NCI-H1694 treated with DMSO at 0.1 percent for 48 hours (cell line): ENCODE measurements at places on chromosomes 3 and 15.
A peak's percentile ranks its signal among the peaks of the same experiment; 100 is the strongest.

DNA sequence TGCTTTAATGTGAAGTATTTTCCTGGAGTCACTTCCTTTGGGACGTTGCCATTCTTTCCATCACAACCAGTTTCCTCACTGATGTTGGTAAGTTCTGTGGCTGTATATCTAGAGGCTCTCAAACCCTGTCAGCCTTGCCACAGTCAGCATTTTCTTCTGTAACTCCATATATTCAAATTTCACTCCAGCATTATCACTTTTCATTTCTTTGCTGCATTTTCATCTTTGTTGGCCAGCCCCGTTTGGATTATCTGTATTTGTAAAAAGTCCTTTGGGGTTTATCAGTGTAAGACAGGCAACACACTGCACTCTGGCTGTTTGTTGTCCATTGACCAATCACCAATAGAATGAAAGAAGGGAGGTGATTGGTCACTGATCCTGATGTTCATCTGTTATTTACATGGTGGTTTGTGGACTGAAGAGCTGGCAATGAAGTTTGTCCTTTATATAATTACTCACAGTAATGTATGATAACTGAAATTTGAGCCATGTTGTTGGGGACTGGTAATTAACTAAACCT, 20.3 kb downstream of the GMPS start:
- no peak for DNase-seq

GRCh38 chr3:111913163-111913763, 54.2 kb downstream of the PHLDB2 start:
- no peak for DNase-seq

DNA sequence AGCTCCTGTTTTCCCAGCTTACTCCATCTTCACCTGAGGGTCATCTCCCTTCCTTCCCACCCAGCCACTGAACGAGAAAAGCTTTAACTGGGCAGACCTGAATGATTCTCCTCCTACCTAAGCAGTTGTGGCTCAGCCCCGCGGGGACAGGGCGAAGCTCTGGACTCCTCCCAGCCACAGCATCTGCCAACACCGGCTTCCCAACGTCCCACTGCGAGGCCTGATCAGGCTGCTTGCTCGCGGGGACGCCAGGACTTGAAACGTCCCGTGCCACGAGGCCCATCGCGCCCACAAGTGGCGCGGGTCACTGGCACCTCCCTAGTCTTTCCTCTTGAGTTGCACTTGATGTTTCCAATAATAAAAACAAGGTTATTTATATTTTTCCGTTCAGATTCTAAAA, at the start of gene SPATA16:
SPATA16 (minus strand) TSS at position 250 of the 400 bp plus-strand sequence. CDS start 23,504 bp downstream, outside the sequence.
- no peak for DNase-seq

DNA sequence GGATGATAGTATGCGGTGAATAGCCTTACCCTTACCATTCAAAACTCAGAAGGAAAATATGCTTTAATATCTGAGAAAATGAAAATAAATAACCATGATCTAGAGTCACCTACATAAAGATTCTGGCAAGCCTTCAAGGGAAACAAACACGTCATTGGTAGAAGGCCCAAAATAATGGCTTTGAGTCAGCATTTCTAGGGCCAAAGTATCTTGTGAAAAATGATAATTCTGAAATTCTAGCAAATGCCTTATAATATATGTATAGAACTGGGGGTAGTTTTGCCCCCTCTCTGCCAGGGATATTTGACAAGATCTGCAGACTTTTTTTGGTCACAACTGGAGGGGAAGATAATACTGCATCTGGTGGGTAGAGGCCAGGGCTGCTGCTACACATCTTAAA, 15.4 kb downstream of the PLSCR1 start:
- DNase-seq = no peak

GRCh38 chr3:138066383-138066782, 49.0 kb downstream of the DZIP1L start:
- no peak for DNase-seq

- no peak for DNase-seq
These were observed 46.4 kb downstream of the DNASE1L3 start for GRCh38 chr3:58164199-58164879.

- DNase-seq = no peak
These were observed 173.5 kb downstream of the VGLL4 start for GRCh38 chr3:11470031-11470853.

- no peak for DNase-seq
These were observed 132.3 kb upstream of the ABHD17C start for GRCh38 chr15:80562846-80563245.

GRCh38 chr3:129623447-129624118, 17.1 kb upstream of the PLXND1 start:
- DNase-seq = no peak

- DNase-seq = peak; percentile 23
These were observed 111.0 kb upstream of the TGFBR2 start for GRCh38 chr3:30495172-30496065.

GRCh38 chr3:105790534-105790933, 78.3 kb downstream of the CBLB start:
- DNase-seq = no peak

GRCh38 chr3:157858821-157859220, 247.4 kb downstream of the SHOX2 start:
- DNase-seq = no peak

DNA sequence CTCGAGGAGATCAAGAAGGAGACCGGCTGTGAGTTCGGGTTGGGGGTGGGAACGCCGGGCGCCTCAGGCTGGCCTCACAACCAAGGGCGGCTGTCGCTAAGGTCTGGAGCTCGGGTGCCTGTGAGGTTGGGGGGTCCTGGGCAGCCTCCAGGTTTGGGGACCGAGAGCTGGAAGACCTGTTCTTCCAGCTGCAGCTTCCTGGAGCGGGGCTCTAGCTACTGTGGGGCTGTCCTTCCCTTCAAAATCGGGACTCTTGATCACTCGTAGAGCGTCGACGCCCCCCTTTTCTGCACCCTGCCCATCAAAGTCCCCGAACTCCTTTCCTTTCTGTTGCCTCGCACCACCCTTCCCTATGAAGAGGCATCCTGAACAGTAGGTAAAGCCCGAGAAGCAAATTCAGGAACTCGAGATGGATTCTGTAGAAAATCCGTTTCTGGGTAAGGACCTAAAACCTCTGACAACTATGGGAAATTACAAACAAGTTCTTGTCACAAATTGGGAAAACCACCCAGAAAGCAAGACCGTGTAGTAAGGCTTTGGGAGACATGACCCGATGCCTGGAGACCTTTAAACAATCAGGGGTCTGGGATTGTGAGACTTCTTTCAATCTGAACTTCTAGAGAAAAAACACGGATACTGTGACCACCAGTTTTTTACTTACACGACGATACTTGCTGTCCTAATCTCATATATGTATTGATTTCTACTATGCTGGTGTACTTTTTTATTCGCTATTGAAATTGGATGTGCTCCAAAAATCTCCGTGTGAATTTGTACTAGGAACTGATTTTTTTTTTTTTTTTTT, 556 bp downstream of the CHP1 start:
- DNase-seq = no peak

GRCh38 chr15:60324706-60325438, 72.9 kb downstream of the ANXA2 start:
- peak; percentile 14 for DNase-seq

- no peak for DNase-seq
These were observed 624 bp downstream of the AKAP13 start for GRCh38 chr15:85380812-85381642.

DNA sequence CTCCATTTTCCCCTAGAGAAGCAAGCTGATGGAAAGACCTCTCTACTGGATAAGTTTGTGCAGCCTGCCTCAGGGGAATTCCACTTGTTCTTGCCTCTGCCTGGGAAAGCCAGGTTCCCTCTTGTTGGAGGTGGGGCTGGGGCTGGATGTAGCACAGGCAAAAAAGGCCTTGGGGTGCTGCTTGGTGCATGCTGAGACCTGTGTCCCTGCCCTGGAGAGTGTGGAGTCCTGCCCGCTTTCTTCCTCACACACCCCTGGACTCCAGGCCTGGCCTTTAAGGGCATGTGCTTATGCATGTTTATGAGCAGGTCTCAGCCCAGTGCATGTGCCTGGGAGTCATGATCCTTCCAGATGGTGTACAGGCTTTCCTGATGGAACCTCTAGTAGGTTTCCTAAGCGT, 23.5 kb upstream of the JMJD7 start:
- no peak for DNase-seq

DNA sequence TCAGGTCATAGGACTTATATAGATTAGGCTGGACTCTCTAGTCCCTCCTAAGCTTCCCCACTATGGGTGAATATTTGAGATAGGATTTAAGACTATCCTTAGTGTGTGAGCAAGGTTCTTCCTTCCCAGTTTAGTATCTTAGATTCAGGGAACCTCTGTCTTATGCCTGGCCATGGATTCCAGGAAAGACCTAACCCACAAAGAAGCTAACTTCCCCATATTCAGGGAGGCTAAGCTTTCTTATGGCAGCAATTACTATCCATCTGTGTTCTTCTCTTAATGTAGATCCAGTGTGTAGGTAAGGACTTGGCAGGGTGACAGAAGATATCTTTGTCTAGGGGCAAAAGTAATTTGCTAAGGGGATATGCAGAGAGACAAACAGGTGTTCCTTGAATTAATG, 25.5 kb upstream of the PIK3R4 start:
- DNase-seq = no peak

- DNase-seq = peak; percentile 27
These were observed 7.7 kb upstream of the SYN2 start for GRCh38 chr3:11996480-11996879.

DNA sequence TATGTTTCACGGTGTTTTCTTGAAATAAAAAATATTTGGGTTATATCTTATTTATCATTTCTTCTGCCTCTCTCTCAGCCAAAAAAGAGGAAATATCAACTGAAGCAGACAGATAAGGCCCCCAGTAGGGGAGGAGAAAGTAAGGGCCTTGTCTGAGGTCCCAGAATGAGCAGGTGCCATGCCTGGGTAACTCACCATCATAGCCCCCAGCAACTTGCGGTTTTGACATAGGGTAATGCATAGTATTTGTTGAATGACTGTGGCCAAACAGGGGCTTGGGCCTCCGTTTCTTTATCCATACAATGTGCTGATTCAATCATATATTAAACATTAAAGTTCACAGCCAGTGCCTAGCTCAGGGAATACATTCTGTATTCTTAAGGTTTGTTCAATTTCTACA, 119.6 kb downstream of the ABI3BP start:
- no peak for DNase-seq

GRCh38 chr15:70451821-70452653, 311.3 kb downstream of the UACA start:
- no peak for DNase-seq

- peak; percentile 5 for DNase-seq
These were observed 301.2 kb downstream of the RPLP1 start for GRCh38 chr15:69753867-69754266.

GRCh38 chr3:141409940-141410241, 41.6 kb downstream of the ZBTB38 start:
- no peak for DNase-seq

DNA sequence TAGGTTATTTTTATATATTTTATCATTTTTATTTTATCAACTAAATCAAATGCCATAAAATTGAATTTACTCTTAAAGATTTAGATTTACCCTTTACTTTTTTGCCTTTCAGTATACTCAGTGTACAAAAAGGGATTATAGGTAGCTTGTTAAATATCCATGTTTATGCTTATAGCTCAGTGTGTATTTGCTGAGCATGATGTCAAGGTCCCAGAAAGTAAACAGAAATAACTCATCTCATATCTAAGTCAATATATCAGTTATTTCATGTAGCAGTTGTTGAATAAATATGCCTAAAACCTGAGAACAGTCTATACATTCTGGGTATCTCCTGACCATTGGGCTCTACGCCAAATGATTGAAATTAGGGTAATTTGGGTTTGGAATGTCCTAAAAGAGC, 693.8 kb downstream of the NAALADL2 start:
- no peak for DNase-seq

DNA sequence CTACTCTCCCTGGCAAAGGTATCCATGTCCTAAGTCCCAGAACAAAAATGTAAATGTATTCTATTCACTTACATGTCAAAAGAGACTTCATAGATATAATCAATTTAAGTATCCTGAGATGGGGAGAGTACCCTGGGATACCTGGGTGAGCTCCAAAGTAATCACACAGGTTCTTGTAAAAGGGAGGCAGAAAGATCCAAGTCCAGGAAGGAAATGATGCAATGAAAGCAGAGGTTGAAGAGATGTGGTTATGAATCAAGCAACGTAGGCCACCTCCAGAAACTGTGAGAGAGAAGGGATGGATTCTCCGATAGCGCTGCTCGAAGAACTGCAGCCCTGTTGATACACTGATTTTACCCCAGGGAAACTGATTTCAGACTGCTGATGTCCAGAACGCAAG, 93.9 kb upstream of the VGLL3 start:
- DNase-seq = no peak

GRCh38 chr3:160124224-160124623, 101.0 kb upstream of the C3orf80 start:
- DNase-seq = no peak

- no peak for DNase-seq
These were observed 89.9 kb upstream of the MEF2A start for GRCh38 chr15:99475754-99476412.

GRCh38 chr15:82742134-82742533, 32.5 kb upstream of the AP3B2 start:
- no peak for DNase-seq

DNA sequence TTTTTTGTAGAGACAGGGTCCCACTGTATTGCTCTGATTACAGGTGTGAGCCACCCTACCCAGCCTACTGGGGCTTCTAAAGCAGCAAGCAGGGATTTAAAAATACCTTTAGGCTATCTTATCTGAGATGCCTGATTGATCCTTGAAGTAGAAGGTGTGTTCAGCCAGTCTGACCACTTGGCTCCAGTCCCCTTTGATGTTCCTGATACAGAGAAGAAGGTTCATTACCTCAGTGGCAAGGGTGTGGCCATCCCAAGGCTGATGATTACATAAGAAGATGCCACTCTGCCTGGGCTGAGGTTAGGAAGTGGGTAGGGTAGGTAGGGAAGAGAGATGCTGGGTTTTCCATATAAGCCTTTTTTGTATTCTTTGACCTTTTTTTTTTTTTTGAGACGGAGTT, 11.2 kb upstream of the DCAF1 start:
- DNase-seq = no peak

DNA sequence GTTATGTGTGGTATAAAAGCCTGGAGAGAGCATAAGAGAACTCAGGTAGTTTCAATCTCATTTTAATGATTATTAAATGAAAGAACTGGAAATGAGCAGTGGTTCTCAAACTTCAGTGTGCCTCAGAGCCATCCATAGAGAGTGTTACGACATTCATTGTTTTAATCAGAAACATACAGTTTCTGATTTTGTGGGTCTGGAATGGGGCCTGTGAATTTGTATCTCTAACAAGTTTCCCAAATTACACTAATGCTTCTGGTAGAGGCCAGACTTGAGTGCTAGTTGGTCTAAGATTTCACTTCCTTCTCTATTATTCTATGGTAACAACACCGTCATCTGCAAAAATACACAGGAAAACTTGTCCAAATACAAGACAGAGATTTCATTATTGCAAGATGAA, 292.0 kb upstream of the NECTIN3 start:
- DNase-seq = no peak

DNA sequence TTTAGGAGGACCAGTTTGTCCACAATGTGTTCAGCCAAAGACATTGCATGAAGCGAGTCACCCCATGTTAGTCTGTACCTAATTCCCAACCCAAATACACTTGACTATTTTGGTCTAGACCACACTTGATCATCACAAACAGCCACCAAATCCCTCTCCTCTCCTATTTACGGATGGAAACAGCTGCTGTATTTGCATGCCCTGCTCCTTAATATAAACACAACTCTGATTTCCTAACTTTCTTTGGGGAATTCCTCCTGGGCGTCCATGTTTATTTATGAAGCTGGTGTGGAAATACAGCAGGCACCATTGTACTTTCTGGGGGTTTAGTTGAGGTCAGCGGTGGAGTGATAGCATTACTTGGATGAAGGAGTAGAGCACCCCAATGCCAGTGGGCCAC, 235.2 kb downstream of the TLE3 start:
- DNase-seq = no peak

GRCh38 chr3:124504332-124505059, 225.8 kb upstream of the UMPS start:
- no peak for DNase-seq
